ENCODE measurements at places on chromosomes 2 and 18. TPM values are rescaled to one million over a fixed set of nuclear protein-coding genes. Genes with fewer than 3 reads are reported as not detected.

DNA sequence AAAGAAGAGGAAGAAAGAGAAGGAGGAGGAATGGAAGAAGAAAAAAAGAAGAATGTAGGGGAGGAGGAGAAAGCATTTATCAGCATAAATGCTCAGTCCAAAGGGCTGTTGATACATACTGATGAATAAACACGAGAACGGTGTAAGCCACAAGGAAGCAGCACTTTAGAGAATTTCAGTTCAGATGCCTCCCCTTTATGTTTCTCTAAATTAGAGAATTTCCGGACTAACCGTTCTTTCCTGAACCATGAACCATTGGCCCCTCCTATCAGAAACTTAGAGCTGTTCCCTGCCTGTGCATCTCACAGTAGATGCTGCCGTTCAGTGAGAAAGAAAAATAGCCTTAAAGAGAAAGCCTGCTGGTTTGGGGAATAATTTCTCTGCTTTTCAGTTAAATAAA lies 49.2 kb upstream of the TUBA3D start:
- no peak for DNase-seq

Gene GPR155
- 6.6 TPM for polyA plus RNA-seq

GRCh38 chr2:229943171-229943570 lies 20.9 kb downstream of the FBXO36 start:
- no peak for DNase-seq

DNA sequence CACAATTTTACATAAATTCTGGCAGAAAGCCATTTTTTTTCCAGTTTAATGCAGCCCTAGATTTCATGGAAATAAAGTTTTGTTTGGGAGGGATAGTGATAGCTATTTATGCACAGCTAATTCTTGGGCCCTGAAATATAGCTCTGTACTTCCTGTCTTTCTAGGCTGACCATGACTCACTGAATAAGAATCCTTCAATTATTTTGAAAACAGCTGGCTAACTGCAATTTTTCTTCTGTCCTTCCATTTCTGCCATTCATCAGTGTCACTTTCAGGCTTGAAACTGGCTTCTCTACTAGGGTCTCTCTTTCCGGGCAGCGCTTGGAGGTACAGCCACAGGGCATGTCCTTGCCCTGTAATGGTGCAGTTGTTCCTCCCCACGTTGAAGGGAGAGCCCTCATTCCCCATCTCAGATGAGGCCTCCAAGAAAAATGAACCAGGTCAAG lies 97.1 kb upstream of the TMEM178A start:
- DNase-seq, result peak; percentile 55

Gene ANKRD30B
- 0.14 TPM for polyA plus RNA-seq

DNA sequence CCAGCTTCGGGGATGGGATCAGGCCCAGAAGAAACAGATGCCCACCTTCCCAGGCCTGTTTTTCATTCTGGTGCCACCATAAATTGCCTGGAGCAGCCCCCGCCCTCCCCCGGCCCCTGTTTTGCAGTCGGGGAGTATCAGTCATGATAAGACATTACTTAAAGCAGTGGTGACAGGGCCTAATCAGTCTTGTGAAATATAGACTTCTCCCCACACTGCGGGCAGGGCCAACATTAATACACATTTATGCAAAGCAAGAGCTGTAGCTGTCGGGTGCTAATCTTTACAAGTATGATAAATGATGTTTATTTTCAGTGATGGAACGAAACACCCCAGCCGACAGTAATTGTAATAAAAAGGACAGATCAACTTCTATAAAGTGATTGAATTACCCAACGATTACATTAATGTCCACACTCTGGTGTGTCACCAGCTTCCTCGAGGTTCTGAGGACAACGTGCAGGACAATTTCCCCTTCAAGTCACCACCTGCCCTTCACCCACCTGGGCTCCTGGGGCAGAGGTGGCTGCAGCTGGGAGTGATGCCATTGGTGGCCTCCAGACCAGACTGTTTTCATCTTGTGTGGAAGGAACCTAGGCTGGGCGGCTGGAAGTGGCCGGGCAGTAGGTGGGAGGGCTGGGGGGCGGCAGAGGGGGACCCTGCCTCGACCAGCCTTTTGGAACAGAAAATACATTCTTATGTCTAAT lies 226.0 kb downstream of the TFCP2L1 start:
- no peak for DNase-seq

DNA sequence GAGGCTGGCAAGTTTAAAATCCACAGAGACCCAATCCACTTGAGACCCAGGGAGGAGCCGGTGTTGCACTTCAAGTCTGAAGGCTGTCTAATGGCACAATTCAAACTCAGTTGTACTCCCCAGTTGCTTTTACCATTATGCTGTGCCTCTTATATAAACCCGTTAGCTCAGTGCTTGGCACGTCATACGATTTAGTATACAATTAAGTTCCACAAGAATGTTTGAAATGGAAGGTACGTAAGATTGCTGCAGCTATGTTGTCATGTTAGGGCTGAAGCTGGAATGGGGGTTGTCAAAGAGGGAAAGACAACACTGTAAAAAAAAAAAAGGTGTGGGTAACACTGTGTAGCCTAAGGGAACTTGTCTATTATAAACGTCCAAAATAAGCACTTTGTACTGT lies 30.2 kb downstream of the LIMS1 start:
- no peak for DNase-seq

- no peak for DNase-seq
These were observed 74.6 kb downstream of the RPRM start for GRCh38 chr2:153403940-153404339.

GRCh38 chr2:18626958-18627650 lies 37.7 kb upstream of the NT5C1B start:
- no peak for DNase-seq

DNA sequence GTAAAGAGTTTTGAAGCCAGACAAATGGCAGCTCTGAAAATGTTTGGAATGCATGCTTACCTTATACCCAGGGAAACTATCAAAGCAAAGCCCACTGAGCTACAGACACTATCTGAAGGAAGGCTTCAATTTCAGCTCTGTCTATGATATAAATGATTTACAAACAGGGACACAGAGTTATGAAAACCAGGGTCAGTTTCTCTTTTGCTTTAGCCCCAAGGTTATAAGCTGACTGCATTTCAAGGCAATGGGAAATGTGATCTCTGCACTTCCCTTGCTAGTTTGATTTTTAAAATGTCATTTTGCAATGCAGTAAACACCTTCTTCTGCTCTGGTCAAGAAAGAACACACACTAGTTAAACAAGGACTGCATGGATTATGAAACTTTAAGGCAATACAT lies 65.2 kb upstream of the CCDC195 start:
- DNase-seq, result no peak

GRCh38 chr2:240893363-240893844 lies 2.6 kb downstream of the MAB21L4 start:
- no peak for DNase-seq

DNA sequence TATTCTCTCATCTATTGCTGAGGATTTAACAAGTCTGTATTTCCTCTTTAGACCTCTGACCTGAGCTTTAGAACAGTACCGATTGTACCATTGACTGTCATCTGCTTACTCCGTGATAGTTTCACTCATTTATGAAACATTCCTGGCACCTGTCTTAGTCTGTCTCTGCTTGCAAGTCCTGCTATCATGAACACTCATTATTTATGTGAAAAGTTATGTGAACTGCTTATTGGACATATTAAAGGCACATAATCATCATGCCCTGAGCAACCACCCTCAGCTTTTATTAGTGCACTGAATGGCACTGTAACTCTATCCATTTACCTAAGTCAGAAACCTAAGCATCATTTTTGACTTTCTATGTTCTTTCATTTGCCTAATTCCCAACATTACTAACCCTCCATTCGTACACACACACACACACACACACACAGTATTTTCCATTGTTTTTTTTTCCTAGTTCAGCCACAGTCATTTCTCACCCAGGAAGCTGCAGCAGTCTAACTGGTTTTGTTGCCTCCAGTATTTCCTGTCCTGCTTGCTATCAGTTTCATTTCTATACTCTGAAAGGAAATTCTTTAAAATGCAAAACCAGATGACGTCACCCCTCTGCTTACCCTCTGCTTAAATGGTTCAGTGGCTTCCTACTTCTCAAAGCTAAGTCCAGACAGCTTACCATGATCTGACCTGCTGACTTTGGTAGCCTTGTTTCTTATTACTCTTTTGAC lies 146.1 kb downstream of the HAUS1 start:
- peak; percentile 48 for DNase-seq

GRCh38 chr2:19762959-19763605 lies 138.7 kb downstream of the TTC32 start:
- DNase-seq, result no peak

Gene EEF1B2
- polyA plus RNA-seq, result 594 TPM

Gene HOXD9
- 95.3 TPM for polyA plus RNA-seq

Gene RNF152
- polyA plus RNA-seq, result 14.3 TPM

Gene C2orf92
- polyA plus RNA-seq, result 25.6 TPM

DNA sequence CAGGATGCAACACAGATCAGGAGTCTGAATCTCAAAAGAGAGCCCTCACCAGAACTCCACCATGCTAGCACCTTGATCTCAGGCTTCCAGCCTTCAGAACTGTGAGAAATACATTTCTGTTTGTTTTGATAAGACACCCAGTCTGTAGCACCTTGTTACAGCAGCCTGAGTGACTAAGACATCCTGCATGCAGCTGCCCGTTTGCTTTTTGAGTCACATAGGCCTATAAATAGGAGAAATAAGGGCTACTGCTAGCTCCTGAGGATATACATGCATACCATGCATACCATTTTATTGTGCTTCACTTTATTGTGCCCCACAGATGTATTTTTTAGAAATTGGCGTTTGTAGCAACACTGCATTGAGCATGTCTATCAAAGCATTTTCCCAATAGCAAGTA lies 337.8 kb downstream of the CDH2 start:
- DNase-seq, result no peak

Gene DCC
- polyA plus RNA-seq, result 7.6 TPM

DNA sequence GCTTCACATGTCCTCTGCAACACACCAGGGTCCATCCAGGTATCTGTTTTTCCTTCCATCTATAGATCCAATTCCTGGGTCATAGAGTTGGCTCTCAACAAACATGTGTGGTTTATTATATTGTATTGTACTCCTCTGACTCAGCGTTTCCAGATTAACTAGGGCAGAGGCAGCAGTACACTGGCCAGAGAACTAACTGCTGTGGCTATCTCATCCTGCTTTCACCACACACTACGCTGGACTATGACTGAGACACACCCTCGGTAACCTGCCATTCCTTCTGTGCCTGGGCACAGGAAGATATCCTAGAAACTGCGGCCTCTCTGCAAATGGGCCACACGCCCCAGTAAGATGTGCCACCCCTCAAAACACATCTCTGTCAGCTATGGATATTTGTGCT lies 159.8 kb upstream of the STK17B start:
- DNase-seq, result no peak

Gene FIGLA
- not detected for polyA plus RNA-seq

Gene FOSL2
- 24.7 TPM for polyA plus RNA-seq

- DNase-seq, result no peak
These were observed 84.7 kb downstream of the CDC42EP3 start for GRCh38 chr2:37586663-37587317.

Gene DPP4
- 130 TPM for polyA plus RNA-seq

DNA sequence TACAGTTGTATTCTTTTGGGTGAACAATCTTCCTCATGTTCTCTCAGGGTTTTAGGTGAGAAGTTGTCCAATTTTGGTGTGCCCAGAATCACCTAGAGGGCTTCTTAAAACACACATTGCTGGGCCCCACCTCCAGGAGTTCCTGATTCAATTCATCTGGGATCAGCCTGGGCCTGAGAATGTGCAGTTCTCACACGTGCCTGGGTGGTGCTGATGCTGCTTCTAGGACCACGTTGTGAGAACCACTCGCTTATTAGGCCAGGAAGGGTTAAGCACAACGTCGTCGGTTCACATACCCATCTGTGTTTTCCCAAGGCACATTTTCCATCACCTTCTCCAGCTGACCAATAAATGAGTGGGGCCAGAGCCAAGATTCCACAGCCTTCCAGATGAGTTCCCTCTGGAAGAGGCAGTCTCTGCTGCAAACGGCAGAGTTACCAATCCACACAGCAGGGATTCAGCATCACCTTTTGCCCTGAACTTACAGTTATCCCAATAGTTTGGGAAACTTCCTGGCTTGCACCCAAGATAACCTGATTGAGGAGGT lies 277.7 kb upstream of the HNRNPA3 start:
- no peak for DNase-seq

GRCh38 chr2:215431778-215432758 lies 3.8 kb downstream of the FN1 start:
- no peak for DNase-seq

- no peak for DNase-seq
These were observed 99.7 kb downstream of the TTN start for GRCh38 chr2:178707476-178707875.

- no peak for DNase-seq
These were observed 184.0 kb downstream of the CELF4 start for GRCh38 chr18:37381554-37381953.

- no peak for DNase-seq
These were observed 4.7 kb upstream of the KCNE4 start for GRCh38 chr2:223047260-223047761.

- no peak for DNase-seq
These were observed 82.6 kb downstream of the HDAC4 start for GRCh38 chr2:239318151-239318611.

- no peak for DNase-seq
These were observed 3.0 kb upstream of the ASPRV1 start for GRCh38 chr2:69964353-69964841.

Gene ACKR3
- polyA plus RNA-seq, result 75.9 TPM

Gene KIF1A
- polyA plus RNA-seq, result 11.1 TPM

- DNase-seq, result no peak
These were observed 131.4 kb downstream of the CD8B2 start for GRCh38 chr2:106618614-106619013.

Gene ASNSD1
- polyA plus RNA-seq, result 63.4 TPM

Gene WDR7
- 11.2 TPM for polyA plus RNA-seq

- no peak for DNase-seq
These were observed 52.6 kb upstream of the PEX13 start for GRCh38 chr2:60964651-60965498.

Gene FAM161A
- 13.9 TPM for polyA plus RNA-seq

DNA sequence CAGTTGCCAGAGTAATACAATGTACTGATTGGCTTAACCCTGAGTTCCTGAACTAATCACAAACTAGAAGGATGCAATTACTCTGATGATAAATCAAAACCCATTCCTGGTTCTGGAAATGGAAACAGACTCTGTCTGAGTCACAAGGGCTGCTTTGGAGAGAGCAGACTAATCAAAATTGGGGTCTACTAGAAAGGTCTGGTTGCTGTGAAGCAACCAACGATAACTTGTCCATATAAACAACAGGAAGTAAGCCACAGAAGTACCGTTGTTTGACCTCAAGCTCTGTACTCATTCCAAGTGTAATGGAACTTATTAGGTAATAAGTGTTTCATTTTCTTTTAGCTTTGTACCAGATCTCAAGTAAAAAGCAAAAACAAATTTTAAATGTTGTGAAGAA lies 49.7 kb downstream of the RASGRP3 start:
- DNase-seq, result no peak

Gene LRP1B
- 0.99 TPM for polyA plus RNA-seq

GRCh38 chr18:2905854-2906703 lies 59.3 kb downstream of the EMILIN2 start:
- no peak for DNase-seq

- no peak for DNase-seq
These were observed 69.4 kb downstream of the XIRP2 start for GRCh38 chr2:166957686-166958085.

Gene NPPC
- 0.59 TPM for polyA plus RNA-seq

GRCh38 chr2:113203217-113203530 lies 29.4 kb downstream of the PSD4 start:
- DNase-seq, result no peak

Gene TMEM247
- polyA plus RNA-seq, result not detected

Measured in left renal cortex interstitium (tissue), 4 donors.